ENCODE measurements at places on chromosomes 3 and 15.

DNA sequence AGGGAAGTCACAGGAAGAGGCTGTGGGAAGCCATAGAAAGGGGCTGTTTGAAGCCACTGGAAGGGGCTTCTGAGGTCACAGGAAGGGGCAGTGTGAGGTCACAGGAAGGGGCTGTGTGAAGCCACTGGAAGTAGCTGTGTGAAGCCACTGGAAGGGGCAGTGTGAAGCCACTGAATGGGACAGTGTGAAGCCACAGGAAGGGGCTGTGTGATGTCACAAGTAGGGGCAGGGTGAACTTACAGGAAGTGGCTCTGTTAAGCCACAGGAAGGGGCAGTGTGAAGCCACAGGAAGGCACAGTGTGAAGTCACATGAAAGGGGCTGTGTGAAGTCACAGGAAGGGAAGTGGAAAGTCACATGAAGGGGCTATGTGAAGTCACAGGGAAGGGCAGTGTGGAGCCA, 33.1 kb downstream of the GASK1A start:
- no peak for DNase-seq

DNA sequence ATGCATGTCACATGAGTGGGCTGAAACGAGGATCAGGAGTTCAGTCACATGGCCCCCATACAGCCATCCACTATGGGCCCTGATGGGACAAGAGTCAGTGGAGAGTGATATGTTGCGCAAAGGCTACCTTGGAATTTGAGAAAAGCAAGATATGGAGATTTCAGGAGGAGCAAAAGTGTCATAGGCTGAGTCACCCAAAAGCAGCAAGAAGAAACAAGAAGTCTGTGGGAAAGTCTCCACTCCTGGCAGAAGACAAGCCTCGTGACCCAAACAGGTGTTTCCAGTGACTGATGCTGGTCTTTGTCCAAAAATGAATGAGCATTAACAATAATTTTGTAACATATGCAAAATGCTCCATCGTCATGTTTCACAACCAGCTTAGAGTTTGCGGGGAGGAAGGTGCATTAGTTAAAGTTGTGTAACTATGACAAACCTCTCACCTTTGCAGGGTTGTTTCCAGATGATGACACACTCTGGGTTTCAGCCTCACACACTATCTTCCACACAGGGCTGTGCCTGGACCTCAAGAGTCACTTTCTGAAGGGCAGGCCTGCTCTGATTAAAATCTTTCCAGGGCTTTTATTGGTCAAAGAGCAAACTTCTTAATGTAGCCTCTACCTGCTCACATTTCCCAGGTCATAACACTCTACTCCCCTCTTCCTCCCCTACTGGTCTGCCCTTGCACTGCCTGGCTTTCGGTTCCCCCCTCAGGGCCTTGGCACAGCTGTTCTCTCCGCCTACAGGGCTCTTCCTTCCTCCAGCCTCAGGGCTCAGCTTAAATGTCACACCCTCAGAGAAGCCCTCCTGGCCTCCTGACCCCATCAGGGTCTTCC, 3.9 kb upstream of the DNASE1L3 start:
- DNase-seq, result no peak

- no peak for DNase-seq
These were observed 126.0 kb upstream of the ANKRD28 start for GRCh38 chr3:15923640-15924405.

- no peak for DNase-seq
These were observed 78.1 kb upstream of the CGNL1 start for GRCh38 chr15:57298204-57298603.

GRCh38 chr3:124935264-124935663, 713 bp upstream of the MUC13 start:
- no peak for DNase-seq

DNA sequence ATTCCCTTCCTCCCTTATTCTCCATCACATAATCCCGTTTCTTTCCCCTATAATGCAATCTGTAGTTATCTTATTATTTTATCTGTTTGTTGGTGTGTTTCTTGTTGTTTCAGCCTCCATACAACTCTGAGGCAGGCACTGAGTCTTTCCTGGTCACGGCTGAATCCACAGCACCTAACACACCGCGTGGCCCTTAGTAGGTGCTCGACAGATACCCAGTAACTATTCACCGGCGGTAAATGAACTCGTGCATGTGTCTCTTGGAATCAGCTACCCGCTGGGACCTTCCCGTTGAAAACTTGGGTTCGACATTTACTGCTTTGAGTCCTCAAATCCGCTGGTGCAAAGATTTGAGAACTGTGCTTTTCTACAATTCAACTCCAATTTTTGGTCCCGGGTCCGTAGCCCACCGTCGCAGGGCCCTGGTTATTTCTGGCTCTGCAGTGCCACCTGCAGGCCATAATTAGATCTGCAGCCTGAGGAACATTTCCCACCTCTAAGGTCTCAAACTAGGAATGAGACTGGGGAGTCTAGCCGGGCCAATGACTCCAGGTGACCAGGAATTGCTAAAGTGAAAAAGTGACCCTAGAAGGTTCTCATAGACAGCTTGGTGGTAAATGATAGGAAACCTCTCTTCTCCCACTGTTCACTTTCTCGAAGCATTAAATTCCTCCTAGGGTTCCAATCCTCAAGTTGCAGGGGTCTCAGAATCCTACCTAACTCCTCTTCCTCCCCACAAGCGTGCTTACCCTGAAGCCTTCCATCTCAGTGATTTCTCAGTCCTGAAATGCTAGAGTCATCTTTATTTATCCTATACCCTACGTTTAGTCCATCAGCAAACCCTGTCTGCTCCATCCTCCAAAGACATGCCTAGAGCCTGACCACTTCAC, 40.0 kb upstream of the TRH start:
- DNase-seq, result peak; percentile 42

- DNase-seq, result no peak
These were observed 7.9 kb downstream of the LYZL4 start for GRCh38 chr3:42402394-42403096.

All from renal pelvis (tissue), 12 donors.